ENCODE measurements at places on chromosomes 6 and 20.

DNA sequence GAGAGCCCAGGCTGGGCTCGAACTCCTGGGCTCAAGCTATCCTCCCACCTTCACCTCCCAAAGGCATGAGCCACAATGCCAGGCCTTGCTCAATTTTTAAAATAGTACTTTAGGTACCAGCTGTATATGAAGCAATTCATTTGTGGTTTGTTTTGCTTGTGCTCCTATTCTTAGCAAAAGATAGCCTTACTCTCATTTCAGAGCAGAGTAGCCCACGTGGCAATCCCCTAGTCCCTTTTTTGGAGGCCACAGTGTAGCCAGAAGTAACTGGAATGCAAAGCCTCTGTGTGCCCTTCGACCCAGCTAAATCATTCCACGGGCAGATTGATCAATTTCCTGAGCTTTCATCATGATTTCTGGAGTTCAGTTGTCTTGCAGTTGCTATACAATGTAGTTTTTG, 372.2 kb downstream of the NRN1 start:
- DNase-seq, result no peak

DNA sequence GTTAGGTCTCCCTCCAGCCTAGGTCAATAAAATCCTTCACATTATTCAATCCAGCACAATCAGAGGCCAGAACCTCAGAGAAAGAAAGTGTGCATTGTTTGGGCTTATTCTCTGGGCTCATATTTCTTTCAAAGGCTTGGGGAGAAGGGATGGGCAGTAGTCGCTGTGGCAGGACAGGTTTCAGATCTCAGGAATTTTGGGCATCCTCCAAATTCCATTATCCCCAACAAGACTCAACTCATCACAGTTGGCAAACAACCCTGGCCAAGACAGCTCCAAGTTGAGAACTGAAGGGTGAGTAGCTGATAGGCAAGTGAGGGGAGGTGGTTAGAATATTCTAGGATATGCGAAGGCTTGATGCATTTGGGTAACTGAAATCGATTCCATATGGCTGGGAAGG, 27.2 kb upstream of the CHD6 start:
- no peak for DNase-seq

DNA sequence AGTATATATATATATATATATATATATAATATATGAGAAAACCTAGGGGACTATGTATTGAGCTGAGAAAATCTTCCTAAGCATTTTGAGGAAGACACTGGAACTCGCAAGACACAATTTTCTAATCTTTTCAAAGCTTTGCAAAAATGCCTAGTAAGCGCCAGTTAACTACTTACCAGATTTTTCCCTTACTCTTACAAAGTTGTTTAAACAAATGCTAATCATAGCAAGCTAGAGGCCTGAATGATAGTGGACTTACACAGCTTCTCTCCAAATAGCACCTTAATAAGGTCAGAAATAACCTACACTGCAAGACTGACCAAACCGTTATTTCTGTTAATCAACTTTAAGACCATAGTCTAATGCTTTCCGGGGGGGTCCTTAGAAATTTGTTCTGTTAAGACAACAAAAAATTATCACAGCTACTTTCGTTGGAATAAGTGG, 56.1 kb upstream of the HFE start:
- DNase-seq, result no peak

GRCh38 chr20:38072898-38073297, 39.4 kb downstream of the RPRD1B start:
- no peak for DNase-seq

DNA sequence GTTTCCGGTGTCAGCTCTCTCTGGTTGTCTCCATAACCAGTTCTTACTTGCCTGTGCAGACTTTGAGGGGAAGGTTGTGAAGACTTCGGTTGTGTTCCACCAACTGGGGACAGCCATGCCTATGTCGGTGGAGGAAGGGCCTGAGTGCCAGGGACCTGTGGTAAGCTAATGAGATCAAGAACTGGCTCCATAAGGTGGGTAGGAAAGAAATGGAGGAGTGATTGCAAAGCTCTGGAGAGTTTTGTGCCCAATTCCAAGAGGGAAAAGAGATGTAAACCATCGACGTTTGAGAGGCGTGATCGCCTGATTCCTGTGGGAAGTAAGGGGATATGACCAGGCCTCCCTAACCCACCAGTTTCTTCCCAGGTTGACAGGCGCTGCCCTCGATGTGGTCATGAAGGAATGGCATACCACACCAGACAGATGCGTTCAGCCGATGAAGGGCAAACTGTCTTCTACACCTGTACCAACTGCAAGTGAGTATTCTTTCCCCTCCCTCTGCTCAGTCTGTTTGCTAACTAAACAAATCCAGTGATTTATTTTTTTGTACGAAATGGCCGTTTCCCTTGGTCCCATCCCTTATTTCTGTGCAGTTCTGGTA, 893 bp downstream of the POLR1H start:
- no peak for DNase-seq

DNA sequence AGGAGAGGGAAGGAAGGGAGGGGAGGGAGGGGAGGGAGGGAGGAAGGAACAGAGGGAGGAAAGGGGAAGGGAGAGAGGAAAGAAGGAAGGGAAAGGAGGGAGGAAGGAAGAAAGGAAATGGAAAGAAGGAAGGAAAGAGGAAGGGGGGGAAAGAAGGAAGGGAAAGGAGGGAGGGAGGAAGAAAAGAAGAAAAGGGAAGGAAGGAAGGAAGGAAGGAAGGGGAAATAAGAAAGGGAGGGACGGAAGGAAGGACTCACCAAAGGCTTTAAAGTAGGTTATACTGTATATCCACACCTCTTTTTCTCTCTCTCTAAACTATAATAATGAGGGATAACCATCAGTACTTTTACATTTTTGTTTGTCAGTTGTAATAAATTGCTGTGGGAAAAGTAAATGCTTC, 324.9 kb downstream of the ARHGAP18 start:
- no peak for DNase-seq

GRCh38 chr6:10505529-10505928, 15.6 kb upstream of the GCNT2 start:
- no peak for DNase-seq

DNA sequence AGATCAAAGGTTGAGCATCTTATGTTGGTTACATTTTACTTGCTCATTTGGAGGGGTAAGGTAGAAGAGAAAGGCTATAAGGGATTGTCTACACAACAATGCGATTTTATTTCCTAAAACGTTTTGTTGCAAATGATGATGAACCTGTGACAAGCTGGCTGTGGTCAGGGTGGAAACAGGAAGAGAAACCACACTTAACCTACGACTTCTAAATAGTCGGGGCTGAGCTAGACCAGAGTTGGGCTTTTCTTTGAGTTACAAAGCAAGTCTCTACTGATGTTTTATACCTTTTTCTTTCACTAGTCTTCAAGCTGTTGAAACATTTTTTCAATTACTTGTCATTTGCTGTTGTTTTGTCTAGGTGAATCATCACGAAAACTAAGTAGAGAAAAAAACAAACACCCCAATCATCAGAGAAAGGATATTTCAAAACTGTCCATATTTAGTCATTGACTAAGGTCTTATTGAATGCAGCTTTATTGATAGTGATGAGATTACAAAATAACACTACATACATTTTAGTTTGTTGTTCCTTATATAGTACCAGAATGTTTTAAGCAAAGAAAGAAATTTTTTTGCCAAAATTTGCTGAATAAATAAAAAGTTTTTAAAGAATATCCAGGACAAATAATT, 18.0 kb downstream of the KLHL31 start:
- DNase-seq, result no peak

- no peak for DNase-seq
Observed at GRCh38 chr6:168394606-168395005, 46.4 kb upstream of the SMOC2 start.

- no peak for DNase-seq
Observed at GRCh38 chr20:25672659-25673235, 23.9 kb downstream of the ZNF337 start.

DNA sequence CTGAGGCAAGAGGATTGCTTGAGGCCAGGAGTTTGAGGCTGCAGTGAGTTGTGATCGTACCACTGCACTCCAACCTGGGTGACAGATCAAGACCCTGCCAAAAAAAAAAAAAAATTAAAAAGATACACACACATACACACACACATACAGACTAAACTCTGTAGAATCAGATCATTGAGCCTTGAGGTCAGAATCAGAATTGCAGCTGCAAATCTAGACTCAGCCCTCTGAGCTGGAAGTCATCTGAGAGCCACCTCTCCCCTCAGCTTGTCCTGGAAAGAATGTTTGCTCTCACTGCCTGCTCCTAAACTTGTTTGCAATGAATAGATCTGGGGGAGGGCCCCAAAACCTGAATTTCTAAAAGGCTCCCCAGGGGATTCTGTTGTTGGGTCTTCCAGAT, 41.4 kb upstream of the ANGPT4 start:
- DNase-seq, result no peak

GRCh38 chr6:149368065-149368464, 32.0 kb upstream of the SUMO4 start:
- DNase-seq, result no peak

GRCh38 chr20:64222291-64222735, 33.2 kb upstream of the PCMTD2 start:
- no peak for DNase-seq

DNA sequence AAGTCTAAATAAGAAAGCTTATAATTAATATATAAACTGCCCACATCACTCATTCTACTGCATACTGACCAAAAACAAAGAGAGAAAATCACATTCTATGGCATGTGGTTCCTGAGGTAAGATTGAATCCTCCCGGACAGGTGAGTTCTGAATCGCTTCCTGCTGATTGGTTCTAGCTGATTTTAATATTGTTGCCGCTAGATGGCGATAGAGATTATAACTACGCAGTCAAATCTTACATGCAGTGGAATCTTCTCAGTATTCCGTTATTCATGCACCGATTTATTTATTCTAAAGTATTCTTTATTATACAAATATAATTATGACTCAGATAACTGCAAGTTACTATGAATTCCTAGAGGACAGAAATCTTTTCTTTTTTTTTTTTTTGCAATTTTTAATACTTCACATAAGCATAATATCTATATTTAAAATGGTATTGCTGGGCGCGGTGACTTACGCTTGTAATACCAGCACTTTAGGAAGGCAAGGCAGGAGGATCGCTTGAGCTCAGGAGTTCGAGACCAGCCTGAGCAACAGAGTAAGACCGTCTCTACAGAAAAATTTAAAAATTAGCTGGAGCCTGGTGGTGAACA, 24.2 kb upstream of the TMX4 start:
- DNase-seq, result no peak

Data from substantia nigra (tissue), 51 donors.